CD14-positive monocyte (primary cell): ENCODE measurements at places on chromosomes 4 and X.

DNA sequence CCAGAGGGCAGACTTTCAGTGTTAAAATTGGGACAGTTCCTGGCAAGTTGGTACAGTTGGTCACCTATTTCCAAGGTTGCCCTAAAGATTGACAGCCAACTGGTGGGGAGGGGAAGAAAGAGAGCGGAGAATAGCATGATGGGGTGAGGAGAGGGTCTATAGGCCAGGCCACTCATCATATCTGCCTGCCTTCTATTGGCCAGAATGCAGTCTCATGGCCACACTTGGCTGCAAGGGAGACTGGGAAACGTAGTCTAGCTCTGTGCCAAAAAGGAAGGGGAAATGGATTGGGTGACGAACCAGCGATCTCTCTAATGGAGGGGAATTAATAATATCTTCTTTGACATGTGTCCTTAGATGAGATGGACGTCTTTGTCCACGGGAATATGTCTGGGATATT, 197.4 kb upstream of the ATP6AP2 start:
- DNase-seq, result no peak

- no peak for DNase-seq
These were observed 40.8 kb upstream of the GRPR start for GRCh38 chrX:16082470-16083085.

DNA sequence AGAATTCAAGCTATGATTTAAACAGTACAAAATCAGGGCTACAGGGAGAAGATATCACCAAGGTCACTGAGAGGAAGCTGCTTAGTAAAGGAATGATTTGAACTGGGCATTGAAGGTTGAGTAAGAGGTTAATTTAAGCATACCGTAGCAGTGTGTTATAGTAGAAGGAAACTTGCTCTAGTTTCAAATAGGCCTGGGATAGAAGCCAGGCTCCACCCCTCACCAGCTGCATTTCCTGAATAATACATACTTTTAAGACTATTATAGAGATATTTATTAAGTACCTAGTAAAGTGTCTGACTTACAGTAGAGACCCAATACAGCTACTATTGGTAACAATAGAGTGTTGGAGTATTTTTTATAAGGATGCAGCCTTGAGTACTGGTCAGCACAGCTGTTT, 118.0 kb upstream of the GLRA2 start:
- DNase-seq, result no peak

GRCh38 chrX:150573702-150574101, 5.3 kb downstream of the MTM1 start:
- DNase-seq, result no peak

DNA sequence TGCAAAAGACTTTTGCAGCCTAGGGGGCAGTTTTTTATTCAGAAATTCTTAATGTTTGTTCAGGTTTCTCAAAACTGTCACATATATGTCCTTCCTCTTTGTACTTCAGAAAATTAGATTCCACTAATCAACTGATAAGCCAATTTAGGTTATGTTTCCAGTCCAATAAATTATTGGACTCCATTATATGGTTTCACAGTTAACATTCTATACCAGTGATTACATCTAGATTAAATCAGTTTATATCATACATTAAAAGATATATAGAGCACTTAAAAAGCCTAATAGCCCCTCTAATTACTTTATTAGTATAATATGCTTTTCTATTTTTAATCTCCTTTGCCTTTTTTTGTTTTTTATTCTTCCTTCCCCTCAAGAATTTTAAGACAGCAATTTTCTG, 434.1 kb downstream of the INPP4B start:
- DNase-seq, result no peak

DNA sequence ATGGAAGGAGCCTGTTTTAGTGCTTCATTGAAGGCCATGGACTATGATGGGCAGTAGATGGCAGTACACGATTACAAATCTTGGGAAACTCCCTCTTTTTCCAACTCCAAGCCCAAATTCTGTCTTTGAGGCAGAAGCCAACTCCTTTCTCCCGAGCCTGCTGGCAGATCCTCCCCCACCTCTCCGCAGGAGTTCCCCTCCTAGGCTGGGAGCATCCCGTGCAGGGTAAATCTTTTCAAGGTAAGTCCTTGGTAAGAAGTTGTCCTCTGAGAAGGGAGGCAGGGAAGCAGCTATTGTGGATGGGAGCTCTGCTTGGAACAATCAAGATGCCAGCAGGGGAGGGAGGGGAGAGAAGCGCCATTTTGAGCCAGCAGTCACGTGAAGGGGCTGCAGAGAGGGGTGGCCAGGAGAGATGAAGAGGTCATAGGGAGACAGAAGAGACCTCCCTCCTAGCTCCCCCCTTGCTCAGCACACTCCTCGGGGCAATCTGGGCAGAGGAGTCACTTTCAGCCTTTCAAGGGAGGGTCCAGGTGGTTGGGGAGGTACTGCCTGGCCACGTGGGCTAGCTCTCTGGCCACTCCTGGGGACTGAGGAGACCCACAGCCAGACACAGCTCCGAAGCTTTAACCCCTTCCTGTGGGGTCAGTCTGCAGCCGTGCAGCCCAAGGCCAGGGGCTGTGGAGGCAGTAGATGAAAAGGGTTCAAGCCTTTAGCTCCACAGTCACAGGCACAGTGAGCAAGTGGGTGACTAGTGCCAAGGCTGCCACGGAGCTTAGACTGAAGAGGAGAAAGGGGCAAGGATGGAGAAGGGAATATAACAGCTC, 9.6 kb downstream of the CC2D2A start:
- peak; percentile 21 for DNase-seq

- no peak for DNase-seq
These were observed 355.1 kb downstream of the HS3ST1 start for GRCh38 chr4:11073621-11074051.

DNA sequence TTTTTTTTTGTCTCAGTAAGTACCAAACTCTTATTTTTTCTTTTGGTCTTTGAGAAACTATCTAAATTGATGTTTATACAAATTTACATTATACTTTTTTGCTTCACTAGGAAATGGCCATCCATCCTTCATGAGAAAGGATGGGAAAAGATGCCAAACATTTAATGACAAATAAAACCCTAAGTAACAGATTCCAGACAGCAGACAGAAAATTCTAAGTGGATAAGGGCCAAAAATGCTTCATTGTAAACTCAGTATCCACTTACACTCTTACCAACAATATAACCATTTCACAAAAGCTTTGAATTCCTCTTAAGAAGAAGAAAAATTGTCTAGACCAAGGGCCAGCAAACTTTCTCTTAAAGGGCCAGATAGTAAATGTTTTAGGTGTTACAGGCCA, 3.5 kb downstream of the GUCY1B1 start:
- DNase-seq, result no peak

DNA sequence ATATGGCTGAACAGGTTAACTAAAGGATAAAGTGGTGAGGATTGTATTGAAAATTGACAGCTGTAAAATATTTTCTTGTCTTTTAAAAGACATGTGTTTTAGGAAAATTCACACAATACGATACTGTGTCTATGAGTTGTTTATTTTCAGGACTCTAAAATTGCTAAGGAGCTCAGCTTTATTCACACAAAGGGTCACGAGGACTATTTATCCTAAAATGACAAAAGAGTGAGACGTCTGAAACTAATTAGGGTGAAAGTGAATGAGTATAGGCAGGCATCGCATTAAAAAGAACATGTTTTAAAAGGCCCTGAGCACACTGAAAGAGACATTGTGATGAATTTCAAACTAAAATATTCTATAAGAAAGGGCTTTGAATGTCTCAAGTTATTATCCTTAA, 304.7 kb downstream of the SH2D1A start:
- DNase-seq, result no peak

GRCh38 chrX:9875801-9876200, 89.6 kb downstream of the SHROOM2 start:
- no peak for DNase-seq

GRCh38 chrX:44937606-44938005, 64.6 kb downstream of the KDM6A start:
- no peak for DNase-seq

DNA sequence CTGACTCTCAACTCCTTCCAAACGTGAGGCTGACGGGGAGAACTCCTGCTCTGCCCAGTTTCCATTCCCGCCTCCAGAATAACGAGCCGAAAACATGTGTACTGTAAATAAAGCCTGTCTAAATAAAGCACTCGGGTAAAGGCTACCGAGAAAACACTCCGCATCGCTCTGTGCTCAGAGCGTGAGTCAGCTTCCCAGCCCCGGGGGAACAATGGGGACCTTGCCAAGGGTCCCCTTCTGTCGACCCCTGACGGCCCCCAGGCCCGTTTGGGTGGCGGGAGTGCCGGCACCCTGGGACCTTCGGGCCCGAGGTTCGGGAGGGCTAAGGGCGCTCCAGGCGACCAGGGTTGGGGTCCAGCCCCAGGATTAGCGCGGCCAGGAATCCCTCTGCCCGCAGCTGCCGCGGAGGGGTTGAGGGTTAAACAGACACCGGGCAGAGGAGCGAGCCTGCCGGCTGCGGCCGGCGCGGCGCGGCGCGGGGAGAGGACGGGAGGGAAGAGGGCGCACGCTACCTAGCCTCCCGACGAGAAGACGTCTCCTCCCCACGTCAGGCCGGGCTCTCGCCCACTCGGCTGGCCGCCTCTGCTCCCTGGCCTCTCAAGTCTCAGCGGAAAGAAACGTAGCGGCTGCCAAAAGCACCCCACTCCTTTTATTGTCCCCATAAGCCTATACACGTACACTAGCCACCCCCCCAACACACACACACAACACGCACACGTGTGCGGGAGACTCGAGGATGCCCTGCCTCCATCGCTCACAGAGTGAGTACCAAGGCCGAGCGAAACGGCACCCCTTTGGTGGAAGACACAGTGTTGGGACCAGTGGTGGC, 85.5 kb downstream of the BCOR start:
- DNase-seq, result peak; percentile 1

GRCh38 chr4:151540728-151541388, 131.9 kb downstream of the FHIP1A start:
- no peak for DNase-seq

DNA sequence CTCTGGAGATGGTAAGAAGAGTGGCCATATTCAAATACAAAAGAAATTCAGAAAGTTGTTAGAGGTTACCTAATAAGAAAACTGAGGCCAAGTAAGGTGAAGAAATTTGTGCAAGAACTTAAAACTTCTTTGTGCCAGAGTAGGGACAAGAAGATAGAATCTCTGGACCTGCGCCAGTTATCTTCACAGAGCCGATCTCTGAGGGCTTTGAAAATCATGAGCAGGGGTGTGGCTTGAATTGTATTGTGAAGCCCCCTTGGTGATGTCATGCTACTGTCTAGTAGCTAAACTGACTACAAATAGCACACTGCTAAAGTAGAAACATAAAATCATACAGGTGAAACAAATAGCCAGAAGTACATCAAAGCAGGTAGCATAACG, 184.6 kb downstream of the UGT8 start:
- no peak for DNase-seq

GRCh38 chr4:158313566-158313965, 103.3 kb downstream of the TMEM144 start:
- DNase-seq, result no peak

GRCh38 chrX:106247162-106247561, 79.1 kb downstream of the PWWP3B start:
- no peak for DNase-seq

GRCh38 chrX:48590203-48591103, 6.8 kb upstream of the WDR13 start:
- no peak for DNase-seq

DNA sequence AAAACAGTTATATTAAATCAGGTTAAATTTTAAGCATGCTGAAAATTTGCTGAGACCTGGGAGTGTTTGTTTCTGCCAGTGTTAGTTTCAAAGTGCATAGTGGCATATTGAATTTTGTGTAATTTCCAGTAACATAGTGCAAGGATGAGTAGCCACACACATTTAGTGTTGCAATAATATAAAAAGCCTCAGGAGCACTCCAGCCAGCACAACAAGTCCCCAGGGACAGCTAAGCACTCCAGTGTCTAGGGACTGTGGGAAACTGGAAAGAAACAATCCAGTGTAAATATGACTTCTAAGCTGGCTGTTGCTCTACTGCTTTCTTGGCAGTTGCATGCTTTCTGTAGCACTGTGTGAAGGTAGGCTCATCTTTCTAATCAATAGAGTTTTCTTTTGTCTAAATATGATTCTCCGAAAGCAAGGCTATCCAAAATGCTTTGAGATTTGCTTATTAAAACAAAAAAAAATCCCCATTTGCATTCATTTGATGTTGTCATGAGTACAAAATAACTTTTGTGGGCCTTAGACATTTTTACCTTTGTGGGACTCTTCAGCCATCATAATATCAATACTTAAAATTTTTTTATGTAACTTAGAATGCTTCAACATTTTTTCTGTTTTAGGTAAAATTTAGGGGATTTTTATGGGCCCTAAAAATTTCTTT, 24.2 kb upstream of the CXCL2 start:
- no peak for DNase-seq

- no peak for DNase-seq
These were observed 29.6 kb downstream of the SPARCL1 start for GRCh38 chr4:87499403-87500091.

- DNase-seq, result no peak
These were observed 248.2 kb downstream of the PARM1 start for GRCh38 chr4:75180790-75181776.

- DNase-seq, result no peak
These were observed 67.2 kb upstream of the CCSER1 start for GRCh38 chr4:90060039-90060438.

GRCh38 chrX:55220119-55220794, at the start of gene PAGE5:
Gene PAGE5, plus strand, starts transcription at chrX:55220346. Its CDS starts 1,037 bp downstream, at chrX:55221383.
- no peak for DNase-seq

DNA sequence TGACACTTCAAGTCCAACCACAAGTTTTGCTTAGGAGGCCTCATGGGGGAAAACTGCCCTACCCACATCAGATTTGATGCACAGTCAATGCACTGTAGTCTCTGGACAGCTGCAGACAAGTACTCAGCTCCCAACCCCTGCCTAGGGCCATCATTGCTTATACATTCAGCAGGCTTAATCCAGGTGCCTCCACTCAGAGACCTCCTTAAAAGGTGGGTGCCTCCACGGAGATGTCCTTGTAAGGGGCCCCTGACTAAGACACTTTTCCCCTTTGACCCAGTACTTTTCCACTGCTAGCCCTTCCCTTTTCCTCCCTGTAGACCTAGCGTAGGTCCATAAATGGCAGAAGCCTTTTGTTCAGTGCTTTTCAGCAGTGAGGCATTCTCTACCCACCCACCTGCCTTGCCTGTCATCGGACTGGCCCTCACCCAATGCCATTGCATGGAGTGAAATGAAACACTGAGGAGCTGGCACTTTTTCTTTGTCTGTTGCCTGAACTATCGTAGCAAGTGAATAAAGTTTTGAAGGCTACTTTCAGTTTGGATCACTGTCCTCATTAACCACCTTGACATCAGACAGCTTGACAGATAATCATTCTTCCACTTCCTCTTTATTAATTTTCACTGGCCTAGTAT, 23.8 kb upstream of the PLK4 start:
- DNase-seq, result no peak

DNA sequence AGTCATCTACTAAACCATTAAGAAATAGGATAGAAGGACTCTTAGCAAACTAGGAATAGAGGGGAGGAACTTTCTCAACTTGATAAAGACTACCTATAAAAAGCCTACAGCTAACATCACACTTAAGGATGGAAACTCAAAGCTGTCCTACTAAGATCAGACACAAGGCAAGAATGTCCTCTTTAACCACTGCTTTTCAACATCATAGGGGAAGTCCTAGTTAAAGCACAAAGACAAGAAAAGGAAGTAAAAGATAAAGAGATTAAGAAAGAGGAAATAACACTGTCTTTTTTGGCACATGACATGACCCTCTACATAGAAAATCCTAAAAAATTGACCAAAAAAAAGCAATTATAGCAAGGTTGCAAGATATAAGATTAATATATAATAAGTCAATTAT, 136.6 kb downstream of the FBXW7 start:
- DNase-seq, result peak; percentile 78
